HCT116 (cell line): ENCODE measurements at places on chromosomes 1 and 21.

- DNase-seq: no peak
These were observed 29.6 kb downstream of the ZNF691 start for GRCh38 chr1:42876009-42876408.

DNA sequence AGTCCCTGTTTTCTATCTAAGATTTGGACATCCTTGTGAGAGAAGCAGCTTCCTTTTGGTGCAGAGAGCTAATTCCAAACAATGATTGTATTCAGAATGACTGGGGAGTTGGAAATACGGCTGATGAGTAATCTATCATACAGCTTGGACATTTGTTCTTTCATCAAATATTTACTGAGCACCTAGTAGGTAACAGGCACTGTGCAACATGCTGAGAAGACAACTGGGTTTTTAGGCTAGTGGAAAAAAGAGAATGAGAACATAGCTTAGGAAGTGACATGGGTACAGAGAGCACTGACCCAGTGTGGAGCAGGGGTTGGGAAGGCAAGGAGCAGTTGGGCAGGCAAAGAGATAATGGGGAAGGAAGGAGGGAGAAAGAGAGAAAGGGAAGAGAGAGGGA, 87.5 kb downstream of the TBX19 start:
- no peak for DNase-seq

GRCh38 chr1:185073725-185074124, 28.4 kb downstream of the RNF2 start:
- DNase-seq: no peak

DNA sequence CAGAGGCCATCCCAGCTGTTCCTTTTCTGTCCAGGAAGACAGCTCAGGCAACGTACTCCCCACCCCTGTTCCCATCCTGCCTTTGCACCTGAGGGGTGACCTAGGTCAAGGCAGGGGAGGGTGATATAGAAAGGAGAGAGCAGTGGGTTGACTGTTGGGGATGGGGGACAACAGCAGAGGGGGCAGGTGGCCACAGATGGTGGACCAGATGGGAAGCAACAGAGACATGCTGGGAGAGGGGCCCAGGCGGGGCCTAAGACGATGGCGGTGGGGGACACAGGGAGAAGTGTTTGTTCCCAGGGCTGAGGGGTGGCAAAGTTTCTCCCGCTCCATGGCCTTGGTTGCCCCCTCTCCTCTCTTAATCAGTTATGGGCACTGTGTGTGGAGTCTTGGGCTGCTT, 6.3 kb downstream of the CELSR2 start:
- DNase-seq: no peak

GRCh38 chr1:52795464-52795863, 47.1 kb upstream of the ZYG11A start:
- DNase-seq: no peak

DNA sequence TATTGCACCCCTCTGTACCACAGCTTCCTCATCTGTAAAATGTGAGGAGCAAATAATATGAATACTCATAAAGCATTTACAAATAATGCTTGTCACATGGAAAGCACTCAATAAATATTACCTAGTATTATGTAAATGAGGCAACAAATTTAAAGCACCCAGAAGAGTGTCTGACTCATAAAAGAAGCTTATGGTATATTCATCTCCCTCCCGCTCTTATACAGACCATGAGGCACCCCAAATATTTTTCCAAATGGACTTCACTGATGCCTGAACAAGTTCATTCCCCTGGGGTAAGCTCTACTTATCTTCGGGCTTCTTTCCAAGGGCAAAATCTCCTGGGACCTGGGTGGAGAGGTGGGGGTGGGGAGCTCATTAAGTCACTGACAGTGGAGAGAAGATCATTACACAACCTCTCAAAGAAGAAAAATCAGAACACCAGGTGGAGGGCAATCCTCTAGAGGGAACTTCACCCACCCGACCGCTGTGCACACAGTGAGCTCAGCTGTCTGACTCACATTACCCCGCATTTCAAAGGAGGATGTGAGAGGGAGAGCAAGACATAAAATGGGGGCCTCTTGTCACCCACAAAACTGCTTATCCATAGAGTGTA, 166.2 kb downstream of the ASTN1 start:
- no peak for DNase-seq

DNA sequence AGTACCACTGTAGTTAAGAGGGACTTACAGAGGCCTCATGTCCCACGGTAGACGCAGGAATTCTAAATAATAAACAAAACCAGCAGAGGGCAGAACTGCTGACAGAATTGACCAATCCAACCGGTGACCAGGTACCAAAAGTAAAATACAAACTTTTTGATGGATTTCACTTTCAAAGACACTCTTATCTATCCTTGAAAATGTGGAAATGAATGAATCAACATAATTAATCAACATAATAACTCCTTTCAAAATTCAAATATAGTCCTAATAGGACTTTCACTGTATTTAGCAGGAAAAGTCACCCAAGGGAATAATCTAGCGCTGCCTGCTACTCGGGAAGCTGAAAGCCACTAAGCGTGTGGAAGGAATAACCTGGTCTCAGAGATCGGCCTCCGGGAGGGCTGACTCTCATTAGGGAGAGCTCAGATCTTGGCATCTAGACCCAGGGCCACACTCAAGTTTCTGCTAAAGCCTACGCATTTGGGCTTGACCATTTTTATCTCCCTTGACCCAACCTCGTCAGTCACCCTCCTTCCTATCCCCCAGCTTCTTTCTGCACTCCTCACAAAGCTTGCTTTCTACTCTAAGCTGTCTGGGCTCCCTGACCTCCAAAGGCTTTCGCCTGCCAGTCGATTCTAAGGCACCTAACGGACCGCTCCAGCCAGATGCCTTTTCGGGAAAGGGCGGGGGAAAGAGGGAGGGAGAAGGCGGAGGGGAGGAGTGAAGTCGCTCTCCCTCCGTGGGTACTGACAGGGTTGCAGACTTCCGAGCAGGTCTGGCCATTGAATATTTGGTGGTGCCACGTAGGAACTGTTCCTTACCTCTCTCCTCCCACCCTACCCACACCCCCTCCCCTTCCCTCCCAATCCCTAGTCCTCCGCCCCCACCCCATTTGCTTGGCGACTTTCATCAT, 1.6 kb downstream of the COL11A1 start:
- peak; percentile 0 for DNase-seq
